NCI-H226 (cell line): ENCODE measurements at places on chromosomes 16 and 17.

DNA sequence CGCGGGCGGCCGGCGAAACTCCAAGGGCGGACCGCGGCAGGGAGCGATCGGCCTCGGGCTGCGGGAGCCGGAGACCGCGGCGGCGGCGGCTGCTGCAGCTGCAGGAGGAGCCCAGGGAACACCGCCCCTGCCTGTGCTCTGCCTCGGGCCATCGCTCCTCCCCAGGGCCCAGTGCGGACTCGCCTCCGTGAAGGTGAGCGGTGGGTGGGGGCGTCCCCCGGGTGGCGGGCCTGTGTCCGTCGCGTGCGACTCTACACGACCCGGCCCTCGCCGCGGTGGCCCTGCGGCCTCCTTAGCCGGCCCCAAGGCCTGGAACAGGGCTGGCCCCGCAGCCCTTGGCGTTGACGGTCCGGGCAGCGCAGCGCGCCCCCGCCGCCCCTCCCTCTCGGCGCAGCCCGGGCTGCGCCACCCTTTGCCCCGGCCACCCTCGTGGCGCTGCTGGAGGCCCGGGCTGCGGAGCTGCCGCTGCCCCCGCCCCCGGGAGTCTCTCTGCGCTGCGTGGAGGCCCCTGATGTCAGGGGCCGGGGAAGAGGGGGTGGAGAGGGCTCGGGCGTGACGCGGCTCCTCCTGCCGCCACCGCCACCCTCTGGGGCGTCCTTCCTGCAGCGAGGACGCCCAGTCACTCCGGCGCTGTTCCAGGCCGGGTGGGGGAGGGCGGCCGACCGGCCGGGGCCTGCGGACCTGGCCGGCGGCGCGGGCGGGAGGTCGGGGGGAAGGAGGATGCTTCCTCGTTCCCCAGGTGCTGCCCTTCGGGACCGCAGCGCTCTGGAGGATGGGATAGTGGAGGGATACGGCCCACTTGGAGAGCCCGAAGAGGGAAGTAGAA lies 485 bp downstream of the DYNLL2 start:
- peak; percentile 12 for DNase-seq

DNA sequence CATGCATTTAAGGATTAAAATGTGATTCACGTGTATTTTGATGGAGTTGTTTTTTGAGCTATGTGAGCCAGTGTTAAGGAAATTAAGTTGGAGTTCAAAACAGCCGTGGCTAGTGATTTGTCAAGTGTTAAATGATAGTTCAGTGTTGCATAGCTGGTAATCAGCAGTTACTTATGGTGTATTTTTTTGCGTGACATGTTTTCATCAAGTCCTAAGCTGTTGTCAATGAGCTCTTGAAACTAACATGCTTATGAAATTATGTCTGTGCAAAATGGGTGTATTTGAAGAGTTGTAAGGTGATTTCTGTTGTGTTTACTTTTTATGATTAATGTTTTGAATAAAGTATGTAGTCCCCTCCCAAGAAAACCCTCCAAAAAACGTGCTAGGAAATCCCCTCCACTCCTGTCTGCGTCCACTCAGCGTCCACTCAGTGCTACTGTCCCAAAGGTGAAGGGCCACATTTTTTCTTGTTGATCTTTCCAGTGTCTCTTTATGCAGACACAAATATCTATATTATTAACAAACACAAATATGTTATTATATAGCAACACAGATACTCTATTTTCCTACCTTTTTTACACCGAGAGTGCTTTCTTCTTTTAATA lies 30.0 kb downstream of the USP10 start:
- DNase-seq: peak; percentile 20

DNA sequence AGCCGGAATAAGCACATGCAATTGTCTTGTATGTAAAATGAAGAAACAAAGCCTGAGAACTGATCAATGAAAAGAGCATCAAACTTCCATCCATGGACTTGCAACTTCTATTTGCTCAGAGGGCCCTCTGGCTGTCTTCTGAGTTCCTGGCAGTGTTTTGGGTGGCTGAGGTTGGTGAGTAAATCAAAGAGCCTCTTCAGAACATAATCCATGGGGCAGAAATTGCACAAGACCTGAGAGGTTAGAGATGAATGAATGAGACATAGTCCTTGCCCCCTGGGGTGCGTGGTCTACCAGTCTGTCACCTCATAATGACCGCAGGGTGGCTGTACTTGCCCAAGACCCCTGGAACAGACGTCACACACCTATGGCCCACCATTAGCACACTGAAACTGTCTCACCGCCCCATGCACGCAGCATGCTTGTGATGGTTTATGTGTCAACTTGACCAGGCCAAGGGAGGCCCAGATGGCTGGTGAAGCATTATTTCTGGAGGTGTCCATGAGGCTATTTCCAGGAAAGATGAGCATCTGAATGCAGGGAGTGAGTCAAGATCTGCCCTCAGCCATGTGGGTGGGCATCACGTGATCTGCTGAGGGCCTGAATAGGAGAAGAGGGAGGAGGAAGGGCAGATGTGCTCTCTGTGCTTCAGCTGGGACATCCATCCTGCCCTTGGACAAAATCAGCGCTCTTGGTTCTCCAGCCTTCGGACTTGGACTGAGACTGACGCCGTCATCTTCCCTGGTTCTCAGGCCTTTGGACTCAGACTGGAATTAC lies 8.3 kb downstream of the PIK3R6 start:
- DNase-seq: peak; percentile 26

GRCh38 chr17:40951011-40951622 lies 13.7 kb upstream of the KRT23 start:
- DNase-seq: no peak

DNA sequence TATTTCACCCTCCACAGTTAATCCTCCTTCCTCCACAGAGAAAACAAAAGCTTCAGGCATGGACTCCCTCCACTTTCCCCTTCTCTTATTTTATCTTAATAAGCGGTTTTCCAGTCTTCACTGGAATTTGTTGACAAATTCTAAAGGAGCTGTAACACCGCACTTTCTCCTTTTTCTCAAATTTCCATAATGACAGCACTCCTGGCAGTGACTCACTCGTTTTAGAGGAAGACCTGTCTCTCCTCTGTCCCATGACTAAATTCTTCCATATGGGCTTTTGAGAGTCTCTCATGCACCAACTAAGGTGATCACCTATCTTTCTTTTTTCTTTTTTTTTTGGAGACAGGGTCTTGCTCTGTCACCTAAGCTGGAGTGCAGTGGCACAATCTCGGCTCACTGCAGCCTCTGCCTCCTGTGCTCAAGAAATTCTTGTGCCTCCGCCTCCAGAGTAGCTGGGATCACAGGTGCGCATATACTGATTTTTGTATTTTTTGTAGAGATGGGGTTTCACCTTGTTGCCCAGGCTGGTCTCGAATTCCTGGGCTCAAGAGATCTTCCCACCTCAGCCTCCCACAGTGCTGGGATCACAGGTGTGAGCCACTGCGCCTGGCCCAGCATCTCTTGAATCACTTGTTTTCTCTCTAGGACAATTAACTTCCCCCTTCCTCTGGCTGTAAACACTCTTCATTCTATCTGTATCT lies 7.7 kb downstream of the ITGAM start:
- DNase-seq: no peak

GRCh38 chr16:10180771-10181163 lies 1.5 kb downstream of the GRIN2A start:
- DNase-seq: no peak

- DNase-seq: no peak
Measured at GRCh38 chr17:70168044-70168976, 1.0 kb upstream of the KCNJ2 start.

DNA sequence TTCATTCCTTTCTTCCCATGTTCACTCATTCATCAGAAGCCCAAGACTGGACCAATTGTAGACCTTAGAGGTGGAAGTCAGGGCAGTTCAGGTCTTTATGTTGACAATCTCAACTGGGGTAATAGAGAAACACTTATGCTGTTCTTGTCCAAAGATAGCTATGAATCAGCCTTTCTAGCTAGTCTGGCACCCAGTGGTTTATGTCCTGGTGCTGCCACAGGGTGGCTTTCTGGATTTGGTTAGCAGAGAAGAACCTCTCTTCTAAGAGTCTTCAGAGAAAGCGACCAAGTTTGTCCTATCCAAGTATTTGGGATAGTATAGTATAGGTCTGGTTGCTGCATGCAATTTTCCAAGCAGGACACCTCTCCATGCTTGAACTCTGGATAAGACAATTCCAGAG lies 83.3 kb downstream of the NOG start:
- no peak for DNase-seq

GRCh38 chr16:74667255-74667700 lies 601 bp upstream of the RFWD3 start:
- no peak for DNase-seq
